ENCODE measurements at places on chromosomes 5 and 9.

DNA sequence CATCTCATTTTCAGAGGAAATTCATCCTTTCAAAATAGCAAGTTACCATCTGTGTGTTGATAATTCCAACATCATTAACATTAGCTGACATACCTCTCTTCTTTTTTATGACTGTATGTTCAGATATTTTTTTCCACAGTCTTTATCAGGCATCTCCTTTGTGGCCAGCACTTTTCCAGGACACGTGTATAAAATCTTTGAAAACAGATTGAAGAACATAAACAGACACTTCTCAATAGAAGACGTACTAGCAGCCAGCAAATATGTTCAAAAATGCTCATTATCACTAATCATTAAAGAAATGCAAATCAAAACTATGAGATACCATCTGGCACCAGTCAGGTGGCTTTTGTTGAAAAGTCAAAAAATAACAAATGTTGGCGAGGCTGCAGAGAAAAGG lies 734.3 kb downstream of the SEMA5A start:
- no peak for DNase-seq

DNA sequence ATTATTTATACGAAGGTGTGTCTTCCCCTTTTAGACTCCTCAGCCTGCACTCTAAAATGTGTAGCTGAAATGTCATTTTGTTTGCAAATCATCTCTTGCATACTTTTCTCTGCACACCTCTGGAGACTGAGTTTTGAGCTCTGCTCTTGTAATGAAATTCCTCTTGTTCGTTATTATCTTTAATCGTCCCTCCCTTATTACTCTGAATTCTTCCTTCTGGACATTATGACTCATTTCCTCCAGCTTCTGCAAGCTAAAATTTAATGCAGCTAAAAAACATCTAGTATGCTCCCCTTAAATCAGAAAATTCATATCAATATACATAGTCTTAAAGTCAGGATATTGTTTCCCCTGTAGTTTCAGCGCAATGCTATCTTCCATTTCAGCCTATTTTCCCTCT lies 13.5 kb downstream of the ISL1 start:
- no peak for DNase-seq

DNA sequence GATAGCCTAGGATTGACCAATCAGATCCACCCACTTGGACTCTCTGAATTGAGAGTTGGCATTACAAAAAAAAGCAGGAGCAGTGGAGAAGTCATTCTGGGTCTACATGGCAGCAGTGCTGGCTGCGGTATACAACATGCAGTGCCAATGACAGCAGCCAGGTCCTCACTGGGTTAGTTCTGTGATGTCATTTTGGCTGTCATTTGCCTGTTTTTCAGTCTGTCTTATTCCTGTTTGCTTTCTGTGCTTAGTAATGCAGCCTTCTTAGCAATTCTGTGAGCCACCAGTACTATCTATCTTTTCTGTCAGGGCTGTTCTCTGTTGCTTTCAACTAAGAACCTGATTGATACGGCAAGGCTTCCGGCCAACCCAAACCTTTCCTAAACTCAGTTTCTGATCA lies 471.8 kb downstream of the BNC2 start:
- no peak for DNase-seq

- no peak for DNase-seq
Observed at GRCh38 chr9:119959846-119960545, 590.8 kb upstream of the BRINP1 start.

GRCh38 chr5:131671994-131672655 lies 37.1 kb upstream of the RAPGEF6 start:
- DNase-seq = no peak

- peak; percentile 44 for DNase-seq
Observed at GRCh38 chr5:149271716-149272563, at the start of gene AFAP1L1. TSS of gene AFAP1L1 (plus strand) at chr5:149271859. CDS start at chr5:149271969, 110 bp downstream.

- DNase-seq = no peak
Observed at GRCh38 chr5:176658817-176659511, 11.7 kb downstream of the TSPAN17 start.

DNA sequence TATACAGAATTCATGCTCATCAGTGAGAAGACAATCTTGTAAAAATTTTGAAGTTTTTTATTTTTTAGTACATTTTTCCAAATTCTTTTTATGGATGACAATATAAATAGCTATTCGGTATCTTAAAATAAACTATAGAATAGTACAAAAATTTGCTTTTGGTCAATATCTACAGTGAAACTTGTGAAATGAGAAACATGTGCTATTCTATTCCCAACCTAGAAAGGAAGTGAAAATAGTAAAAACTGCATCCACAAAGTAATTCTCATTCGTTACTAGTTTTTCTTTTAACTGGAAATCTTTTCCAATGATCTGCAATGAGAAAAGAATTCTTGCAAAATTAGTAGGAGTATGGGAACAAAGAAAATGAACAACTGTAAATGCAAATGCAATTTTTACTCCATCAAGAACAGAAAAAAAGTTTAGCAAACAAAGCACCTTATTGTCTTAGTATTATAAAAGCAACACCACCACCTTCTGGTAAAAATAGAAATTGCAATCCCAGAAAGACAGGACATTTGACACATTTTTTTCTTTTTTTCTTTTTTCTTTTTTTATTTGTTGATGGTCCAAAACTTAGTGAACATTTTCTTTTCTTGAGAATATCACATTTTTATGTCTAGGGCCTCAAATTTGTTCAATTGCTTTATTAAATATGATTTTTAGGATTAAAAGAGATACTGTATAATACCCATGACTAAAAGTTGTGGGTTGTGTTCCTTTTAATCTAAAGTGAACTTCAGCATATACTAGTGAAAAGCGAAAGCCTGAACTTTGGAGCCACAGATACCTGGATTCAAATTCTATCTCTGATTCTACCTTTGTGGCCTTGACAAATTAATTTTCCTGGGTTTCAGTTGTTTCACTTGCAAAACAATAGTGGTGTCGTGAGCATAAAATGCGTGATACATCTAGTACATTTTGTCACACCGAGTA lies 72.3 kb downstream of the SLCO4C1 start:
- DNase-seq = no peak

DNA sequence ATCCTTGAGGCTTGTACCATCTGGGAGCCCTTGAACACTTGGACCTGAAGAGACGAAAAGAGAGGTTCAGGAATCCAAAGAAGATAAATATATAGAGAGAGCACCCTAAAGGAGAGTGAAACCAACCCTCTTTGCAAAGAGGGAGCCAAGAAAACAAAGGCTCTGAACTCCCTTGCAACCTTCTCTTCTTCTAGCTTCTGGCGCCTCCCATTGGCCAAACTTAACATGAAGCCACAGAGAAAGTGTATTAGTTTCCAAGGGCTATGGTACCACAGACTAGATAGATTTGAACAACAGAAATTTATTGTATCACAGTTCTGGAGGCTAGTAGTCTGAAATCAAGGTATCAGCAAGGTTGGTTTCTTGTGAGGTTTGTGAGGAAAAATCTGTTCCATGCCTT lies 175.1 kb downstream of the HCN1 start:
- no peak for DNase-seq

DNA sequence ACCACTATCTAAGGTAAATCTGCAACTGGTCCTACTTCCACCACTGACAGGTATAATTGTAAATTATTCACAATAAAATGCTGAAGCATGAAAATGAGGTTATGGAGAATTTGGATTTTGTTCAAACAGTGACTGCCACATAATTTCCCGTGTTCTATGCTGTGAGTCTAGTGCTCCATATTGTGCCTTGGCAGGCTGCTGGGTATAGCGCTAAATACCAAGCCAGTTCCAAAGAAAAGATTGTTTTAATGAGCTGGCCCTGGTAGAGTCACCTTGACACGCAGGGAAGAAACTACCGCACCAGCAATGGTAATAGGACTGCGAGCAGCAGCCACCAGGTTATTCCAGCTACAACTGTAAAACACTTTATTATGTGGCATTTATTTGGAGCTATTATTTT lies 30.4 kb downstream of the PSMB7 start:
- DNase-seq = no peak

GRCh38 chr5:38739011-38739704 lies 106.7 kb upstream of the OSMR start:
- DNase-seq = no peak

DNA sequence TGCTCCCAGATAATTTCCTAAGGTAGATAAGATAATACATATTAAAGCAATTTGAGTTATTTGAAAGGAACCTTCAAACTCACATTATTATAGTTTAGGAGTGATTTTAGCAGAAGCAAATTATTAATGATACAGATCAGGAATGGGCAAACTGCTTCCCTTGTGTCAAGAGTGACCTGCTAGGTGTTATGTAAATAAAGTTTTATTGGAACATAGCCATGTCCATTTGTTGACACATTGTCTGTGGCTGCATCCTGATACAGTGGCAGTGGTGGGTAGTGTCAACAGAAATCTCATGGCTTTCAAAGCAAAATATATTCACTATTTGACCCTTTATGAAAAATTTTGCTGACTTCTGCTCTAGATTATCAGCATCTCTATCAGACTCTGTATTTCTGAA lies 11.4 kb upstream of the BASP1 start:
- no peak for DNase-seq

GRCh38 chr9:79430619-79431018 lies 141.1 kb upstream of the TLE4 start:
- no peak for DNase-seq

DNA sequence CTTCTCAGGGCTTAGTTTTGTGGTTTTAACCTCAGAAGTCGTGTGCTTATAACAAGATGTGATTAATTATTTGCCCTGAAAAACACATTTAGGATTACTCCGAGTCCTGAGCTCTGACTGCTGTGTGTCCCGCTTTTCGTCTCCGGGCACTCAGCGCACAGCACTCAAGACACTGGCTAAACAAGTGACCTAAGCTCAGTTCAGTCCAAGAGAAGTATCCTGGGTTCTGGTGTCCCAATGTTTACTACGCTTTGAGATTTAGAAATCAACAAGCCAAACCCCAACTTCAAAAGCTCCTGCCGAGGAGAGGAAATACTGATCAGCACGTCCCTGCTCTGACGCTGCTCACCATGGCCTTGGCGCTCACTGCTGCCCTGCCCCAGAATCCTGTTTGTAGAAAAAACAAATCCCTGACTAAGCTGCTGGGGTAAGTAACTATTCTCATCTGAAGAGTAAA lies 53.2 kb downstream of the IPPK start:
- no peak for DNase-seq

DNA sequence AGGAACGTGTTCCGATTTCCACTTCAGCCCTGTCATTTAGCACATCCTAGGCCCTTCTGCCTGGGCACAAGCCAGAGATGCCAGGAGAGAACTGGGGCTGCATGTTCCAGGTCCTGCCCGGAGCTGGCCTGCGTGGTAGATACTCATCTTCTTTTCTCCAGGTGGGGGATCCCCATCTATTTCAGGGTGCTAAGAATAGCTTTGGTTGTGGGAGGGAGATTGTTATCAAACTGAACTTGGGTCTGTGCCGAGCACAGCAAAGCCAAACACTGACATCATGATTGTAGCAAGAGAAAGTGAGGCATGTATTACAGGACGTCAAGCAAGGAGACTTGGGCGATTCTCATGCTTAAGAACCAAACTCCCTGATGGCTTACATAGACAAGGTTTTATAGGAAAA lies 18.2 kb downstream of the C9orf153 start:
- peak; percentile 27 for DNase-seq

- DNase-seq = no peak
Observed at GRCh38 chr9:120876842-120877240, at the start of gene PHF19. TSS of gene PHF19 (minus strand) at chr9:120877188. CDS start at chr9:120874741, 2,447 bp downstream.

- no peak for DNase-seq
Observed at GRCh38 chr5:126918615-126918957, 111.8 kb downstream of the MARCHF3 start.

- DNase-seq = no peak
Observed at GRCh38 chr5:111755942-111756381, 1.0 kb downstream of the NREP start.

GRCh38 chr9:69339620-69340019 lies 14.6 kb downstream of the ENTREP1 start:
- no peak for DNase-seq

Measured in activated T-cell treated with anti-CD3 and anti-CD28 coated beads, Interleukin-2, amount 50 U/mL, for 48 hours (primary cell).